Fibroblast of villous mesenchyme (primary cell): ENCODE measurements at places on chromosomes 6 and 20.
A peak's percentile ranks its signal among the peaks of the same experiment; 100 is the strongest.

DNA sequence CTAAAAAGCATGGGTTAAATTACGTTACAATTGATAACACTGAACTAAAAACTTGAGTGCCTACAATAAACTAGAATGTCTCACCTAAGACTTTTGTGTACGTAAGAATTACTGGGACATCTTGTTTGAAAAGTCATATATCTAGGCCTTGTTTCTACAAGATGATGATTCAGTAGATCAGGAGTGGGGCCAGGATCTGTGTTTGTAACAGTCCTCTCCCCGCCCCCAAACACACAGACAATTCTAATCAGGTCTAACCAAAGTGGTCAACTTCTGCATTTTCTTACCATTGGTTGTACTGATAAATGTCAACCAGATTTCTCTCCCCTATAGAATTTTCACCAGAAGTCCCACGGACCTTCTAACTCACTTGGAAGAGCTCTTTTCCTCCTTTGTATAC lies 56.9 kb downstream of the RAMACL start:
- DNase-seq: no peak

- peak; percentile 20 for DNase-seq
Observed at GRCh38 chr6:36848658-36849441, 9.6 kb upstream of the CPNE5 start.

GRCh38 chr20:39103732-39104131 lies 141.6 kb downstream of the DHX35 start:
- DNase-seq: no peak

- peak; percentile 74 for DNase-seq
Observed at GRCh38 chr6:112936504-112936903, 589.4 kb downstream of the RFPL4B start.

- no peak for DNase-seq
Observed at GRCh38 chr6:17268114-17268513, 13.0 kb upstream of the RBM24 start.

GRCh38 chr6:24004062-24004461 lies 122.0 kb upstream of the NRSN1 start:
- no peak for DNase-seq

- DNase-seq: peak; percentile 39
Observed at GRCh38 chr6:81894788-81895271, 142.3 kb upstream of the TENT5A start.

- peak; percentile 33 for DNase-seq
Observed at GRCh38 chr20:48957533-48957932, 36.0 kb downstream of the ARFGEF2 start.

DNA sequence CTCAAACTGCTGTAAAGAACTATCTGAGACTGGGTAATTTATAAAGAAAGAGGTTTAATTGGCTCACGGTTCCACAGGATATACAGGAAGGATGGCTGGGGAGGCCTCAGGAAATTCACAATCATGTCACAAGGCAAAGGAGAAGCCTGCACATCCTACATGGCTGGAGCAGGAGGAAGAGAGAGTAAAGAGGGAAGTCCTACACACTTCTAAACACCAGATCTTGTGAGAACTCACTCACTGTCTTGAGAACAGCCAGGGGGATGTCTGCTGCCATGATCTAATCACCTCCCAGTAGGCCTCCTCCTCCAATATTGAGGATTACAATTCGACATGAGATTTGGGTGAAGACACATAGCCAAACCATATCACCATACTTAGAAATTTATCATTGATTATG lies 1307.0 kb upstream of the GJE1 start:
- no peak for DNase-seq

DNA sequence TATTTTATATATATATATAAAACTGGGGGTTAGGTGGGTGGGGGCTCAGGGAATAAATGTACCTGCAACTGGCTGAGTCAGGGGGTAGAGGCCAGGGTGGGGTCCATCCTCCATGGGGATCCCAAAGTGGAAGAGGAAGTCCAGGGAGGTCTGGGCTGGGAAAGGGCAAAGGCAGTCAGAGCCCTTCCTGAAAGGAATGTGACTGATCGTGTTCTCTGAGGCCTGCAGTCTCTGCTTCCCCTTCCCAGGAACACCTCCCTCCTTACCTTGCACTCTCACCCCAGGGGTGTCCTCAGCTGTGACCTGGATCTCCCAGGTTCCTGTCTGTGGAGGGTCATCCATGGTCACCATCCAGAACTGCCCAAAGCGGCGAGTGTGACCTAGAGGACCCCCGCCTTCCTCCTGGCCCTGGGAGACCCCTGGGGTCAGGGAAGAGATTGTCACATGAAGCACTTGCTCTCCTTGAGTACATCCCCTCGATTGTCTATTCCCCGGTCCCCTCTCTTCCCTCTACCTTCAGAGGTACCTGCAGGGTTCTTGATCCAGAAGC lies 4.7 kb downstream of the SAPCD1 start:
- DNase-seq: no peak

DNA sequence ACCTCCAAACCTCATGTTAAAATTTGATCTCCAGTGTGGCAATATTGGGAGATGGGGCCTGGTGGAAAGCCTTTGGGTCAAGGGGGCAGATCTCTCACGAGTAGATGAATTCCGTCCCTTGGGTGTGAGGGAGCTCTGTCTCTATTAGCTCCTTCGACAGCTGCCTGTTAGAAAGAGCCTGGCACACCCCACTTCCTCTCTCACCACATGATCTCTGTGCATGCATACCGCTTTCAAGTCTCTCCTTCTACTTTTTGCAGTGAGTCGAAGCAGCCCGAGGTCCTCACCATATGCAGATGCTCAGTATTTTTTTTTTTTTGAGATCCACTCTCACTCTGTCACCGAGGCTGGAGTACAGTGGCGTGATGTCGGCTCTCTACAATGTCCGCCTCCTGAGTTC lies 176.9 kb downstream of the SYNDIG1 start:
- no peak for DNase-seq

GRCh38 chr6:112289038-112289566 lies 34.7 kb upstream of the LAMA4 start:
- peak; percentile 79 for DNase-seq

- no peak for DNase-seq
Observed at GRCh38 chr20:35907017-35907701, 47.1 kb downstream of the SCAND1 start.

DNA sequence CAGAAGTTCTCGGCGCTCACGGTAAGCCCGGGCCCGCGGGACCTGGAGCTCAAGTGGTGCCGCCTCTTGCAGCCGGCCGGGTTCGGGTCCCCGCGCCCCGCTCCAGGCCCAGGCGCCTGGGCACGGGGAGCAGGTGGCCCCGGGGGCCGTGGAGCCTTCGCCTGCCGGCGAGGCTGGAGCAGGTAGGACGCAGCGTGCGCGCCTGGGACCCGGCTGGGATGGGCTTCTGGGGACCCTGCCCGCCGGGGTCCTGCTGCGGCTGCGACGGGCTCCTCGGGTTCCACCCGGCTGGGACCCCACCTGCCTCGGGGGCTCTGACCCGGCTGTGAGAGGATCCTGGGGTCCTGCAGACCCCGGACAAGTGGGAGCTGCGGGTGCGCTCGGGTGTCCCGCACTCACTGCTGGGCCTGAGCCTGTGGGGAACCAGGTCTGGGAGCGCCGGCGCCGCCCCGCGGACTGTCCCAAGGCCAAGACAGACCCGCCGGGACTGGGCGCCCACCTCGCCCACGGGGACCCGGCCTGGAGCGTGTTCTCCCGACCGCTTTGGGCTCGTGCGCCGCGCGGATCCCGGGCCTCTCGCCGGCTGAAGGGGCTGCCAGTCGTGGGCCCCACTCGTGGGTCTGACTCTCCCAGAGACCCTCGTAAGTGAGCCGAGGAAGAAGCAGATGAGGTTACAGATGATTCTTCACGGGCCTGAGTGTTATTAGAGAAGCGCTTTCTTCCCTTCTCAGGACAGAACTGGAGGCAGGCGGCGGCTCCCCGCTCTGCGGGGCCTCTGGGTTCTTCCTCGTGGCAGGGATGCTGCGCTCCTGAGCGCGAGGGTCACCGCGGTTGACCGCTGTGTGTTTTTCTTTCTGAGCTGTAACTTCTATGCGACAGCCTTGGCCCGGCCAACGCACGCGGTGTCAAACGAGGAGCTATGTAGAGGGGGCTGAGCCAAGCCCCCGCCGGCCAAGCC lies 729 bp downstream of the SMOC2 start:
- DNase-seq: no peak

GRCh38 chr6:47479140-47479508 lies 1.5 kb downstream of the CD2AP start:
- DNase-seq: peak; percentile 44

DNA sequence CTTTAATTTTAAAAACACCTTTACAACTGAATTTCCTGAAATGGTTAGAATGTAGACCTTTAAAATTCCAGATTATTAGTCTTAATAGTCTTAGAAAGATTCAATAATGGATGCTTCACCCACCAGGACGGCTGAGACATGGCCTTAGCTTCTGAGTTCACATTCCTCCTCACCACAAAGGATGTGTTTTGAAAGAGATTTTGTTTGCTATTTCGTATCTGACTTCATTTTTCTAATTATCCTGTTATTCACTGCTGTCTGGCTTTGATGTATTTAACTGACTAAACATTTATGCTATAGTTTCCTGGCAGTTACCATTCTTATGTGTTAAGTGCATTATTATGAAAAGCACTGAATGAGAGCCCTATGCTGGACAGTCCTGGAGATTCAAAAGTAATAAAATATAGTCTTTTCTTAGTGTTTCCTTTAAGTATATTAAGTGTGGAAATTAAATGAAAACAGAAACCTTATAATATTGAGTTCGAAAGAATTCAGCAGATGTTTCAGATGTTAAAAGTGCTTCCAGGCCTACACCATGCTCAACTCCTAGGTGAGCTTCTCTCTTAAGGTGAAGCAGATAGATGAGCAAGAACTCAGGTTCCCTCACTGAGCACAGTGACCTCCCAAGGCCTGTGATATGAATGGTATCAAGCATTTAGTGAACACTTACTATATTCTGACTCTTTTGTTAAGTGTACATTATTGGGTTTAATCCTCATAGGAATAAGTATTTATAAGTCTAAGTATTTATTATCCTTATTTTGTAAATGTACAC lies 40.3 kb downstream of the MAP3K4 start:
- peak; percentile 80 for DNase-seq

DNA sequence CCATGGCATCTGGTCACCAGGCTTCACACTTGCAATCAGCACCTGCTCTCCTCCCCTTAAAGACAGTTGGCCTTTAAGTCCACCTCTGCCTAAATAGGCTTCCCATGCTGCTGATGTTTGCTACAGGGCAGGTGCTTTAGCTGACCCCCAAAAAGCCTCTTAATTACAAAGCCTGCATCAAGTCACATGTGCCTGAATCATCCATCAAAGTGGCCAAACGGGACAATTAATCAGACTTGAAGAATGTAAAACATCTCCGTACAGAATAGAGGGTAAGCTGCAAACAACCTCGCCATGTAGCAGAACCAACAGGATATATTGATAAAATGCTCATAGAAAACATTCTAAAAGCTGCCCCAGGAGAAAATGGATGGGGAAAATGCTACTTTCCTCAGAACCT lies 7.4 kb downstream of the LY86 start:
- no peak for DNase-seq

DNA sequence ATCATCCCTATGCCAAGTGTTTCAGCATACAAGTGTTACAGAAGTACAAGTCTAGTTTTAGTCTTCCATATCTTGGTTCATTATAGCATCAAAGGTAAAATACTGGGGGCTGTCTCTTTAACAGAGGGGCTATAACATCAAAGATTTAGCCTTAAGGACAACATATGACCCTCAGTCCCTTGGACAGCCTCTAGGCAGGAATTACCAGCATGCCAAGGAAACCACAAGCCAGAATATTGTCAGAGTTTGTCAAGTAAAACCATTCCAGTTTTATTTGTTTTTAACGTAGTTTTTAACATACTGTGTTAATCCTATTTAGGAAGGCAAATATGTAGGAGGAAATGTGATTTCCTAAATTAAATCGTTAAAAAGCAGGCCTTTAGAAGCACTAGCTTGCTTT lies 18.6 kb downstream of the ZKSCAN8 start:
- peak; percentile 13 for DNase-seq

DNA sequence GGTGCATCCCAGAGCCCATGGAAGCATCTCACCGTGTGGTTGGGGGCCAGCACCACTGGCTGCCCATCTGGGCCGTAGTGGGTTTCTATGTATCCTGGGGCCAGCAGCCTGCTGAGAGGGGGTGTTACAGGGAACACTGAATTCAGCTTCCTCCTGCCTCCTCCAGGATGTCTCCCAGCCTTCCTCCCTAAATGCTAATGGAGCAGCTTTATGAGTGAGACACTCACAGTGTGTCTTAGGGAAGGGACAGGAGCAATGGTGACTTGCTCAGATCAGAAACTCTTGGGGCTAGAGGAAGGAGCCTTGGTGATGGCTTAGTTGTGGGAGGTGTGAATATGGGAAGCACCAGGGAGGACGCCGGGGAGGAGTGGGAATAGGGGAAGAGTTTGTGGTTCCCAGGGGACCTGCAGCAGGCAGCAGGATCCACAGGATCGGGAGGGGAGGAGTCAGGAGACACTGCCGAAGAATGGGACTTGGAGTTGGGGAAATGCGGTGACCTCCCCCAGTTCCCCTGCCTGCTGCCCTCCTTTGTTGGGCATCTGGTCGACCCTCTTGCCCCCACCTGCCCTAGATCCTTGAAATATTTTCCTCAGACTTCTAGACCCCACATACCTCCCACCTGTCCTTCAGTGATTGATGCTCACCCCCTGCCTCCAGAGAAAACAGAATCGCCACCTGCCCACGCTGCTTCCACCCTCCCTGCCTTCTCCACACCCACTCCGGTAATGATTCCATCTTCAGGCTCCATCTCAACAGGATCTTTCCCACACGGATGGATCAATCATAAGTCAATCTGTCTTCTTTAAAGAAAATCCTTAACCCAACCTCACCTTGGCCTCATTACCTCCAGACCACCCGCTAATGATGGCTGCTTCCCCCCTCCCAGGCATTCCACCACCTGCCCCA lies 6.6 kb downstream of the ADAM33 start:
- no peak for DNase-seq

- no peak for DNase-seq
Observed at GRCh38 chr6:157104803-157105202, 218.5 kb downstream of the TMEM242 start.

DNA sequence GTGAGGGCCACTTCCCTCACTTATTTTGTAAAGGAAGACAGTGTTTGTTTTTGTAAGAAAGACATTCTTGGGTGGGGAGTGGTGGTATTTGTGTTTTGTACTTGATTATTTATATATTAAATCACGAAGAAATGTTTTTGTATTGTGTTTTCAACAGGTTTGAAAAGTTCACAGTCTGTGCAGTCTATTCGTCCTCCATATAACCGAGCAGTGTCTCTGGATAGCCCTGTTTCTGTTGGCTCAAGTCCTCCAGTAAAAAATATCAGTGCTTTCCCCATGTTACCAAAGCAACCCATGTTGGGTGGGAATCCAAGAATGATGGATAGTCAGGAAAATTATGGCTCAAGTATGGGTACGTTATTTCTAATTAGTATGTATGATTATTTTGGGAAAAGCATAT lies 137.2 kb downstream of the NCOA3 start:
- DNase-seq: no peak

GRCh38 chr6:27374824-27375612 lies 13.5 kb upstream of the ZNF391 start:
- peak; percentile 50 for DNase-seq

GRCh38 chr6:109526905-109527628 lies 44.0 kb upstream of the ZBTB24 start:
- DNase-seq: peak; percentile 68

- peak; percentile 95 for DNase-seq
Observed at GRCh38 chr6:137866914-137867684, at the start of gene TNFAIP3. TNFAIP3 (plus strand) TSS chr6:137867259; CDS start chr6:137871228, 3,969 bp downstream.

GRCh38 chr6:38975621-38976049 lies 72.9 kb upstream of the GLP1R start:
- DNase-seq: peak; percentile 19
